HEK293T (cell line): ENCODE measurements at places on chromosomes 6 and 20.

GRCh38 chr6:14542670-14543366 lies 425.2 kb downstream of the CD83 start:
- no peak for DNase-seq

DNA sequence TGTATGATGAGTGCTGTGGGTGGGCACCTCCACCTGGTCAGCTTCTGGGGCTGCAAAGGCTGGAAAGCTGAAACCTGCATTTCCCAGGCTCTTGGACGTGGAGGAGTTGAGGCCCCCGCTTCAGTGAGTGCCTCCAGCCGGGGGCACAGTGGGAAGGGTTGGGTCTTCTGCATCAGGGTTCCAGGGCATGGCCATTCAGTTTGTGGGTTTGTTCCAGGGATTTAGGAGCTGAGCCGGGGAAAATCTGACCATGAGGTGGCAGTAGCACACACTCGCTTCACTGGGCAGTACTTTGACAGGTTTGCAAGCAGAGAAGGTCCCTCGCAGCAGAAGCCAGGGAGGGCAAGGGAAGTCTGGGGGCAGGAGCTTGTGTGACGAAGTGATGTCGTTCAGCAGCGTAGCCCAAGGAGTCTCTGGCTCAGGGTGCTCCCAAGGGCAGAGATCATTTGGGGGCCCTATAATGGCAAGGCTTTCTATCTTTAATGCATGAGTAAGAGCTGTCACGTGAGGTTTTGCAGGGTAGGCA lies 69.5 kb upstream of the SULF2 start:
- DNase-seq, result peak; percentile 53

- no peak for DNase-seq
These were observed 50.7 kb downstream of the NOX3 start for GRCh38 chr6:155404937-155405336.

DNA sequence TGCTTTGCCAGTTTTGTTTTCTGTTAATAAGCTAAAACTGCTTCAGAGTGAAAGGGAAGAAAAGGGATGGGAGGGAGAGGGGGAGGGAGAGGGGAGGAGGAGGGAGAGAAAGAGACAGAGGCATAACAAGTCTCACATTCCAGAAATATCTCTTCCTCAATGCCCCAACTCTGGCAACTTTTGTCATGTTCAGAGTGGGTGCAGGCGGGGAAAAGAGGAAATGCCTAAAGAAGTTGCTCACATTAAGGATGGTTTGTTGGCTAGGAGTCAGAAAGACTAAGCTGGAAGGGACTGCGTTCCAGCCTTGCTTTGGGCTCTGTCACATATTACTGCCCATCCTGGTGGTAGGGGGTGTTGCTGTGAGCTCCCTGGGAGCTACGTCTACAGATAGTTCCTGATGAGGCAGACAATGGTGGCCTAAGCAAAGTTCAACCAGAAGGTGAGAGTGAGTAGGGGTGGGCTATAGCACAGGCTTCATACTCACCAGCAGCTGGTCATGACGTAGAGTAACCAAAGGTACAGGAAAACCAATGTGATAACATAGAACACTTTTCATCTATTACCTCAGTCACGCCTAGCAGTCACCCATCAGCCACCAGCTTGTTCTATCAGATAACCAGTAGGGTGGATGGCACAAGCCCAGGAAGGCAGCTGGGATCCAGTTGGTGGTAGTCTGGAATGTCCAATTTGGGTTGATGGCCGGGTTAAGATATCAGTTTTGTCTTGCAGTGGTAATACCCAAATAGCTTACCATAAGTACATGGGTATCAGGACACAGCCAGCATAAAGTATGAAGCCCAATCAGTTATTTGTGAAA lies 2.1 kb downstream of the TSPYL4 start:
- DNase-seq, result no peak
